ENCODE measurements at places on chromosomes 6 and 20. TPM values are rescaled to one million over a fixed set of nuclear protein-coding genes. Genes with fewer than 3 reads are reported as not detected.
A peak's percentile ranks its signal among the peaks of the same experiment; 100 is the strongest.

DNA sequence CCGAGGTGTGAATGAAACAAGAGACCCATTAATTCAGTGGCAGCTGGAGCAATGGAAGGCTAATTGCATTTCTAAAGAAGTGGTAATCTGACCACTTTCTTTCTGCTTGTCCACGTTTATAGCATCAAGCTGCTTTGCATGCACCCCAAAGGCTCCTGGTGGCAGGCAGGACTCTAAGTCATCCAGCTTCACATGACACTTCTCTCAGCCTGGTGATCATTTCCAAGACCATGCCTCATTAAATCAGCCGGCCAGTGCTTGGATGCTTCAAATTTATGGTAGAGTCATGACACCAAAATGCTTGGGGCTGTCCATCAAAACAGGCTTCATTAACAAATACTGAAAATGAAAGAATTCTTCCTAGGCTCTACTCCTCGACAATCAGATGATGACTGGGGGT is 614.9 kb downstream of the DOK5 start:
- no peak for DNase-seq

DNA sequence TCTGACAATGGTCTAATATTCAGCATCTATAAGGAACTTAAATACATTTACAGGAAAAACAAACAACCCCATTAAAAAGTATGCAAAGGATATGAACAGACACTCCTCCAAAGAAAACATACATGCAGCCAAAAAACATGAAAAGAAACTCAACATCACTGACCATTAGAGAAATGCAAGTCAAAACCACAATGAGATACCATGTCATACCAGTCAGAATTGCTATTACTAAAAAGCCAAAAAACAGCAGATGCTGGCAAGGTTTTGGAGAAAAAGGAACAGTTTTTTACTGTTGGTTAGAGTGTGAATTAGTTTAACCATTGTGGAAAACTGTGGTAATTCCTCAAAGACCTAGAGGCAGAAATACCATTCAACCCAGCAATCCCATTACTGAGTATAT is 339.0 kb upstream of the ADGRB3 start:
- peak; percentile 43 for DNase-seq

GRCh38 chr20:24017458-24017755 is 28.8 kb upstream of the GGTLC1 start:
- no peak for DNase-seq

DNA sequence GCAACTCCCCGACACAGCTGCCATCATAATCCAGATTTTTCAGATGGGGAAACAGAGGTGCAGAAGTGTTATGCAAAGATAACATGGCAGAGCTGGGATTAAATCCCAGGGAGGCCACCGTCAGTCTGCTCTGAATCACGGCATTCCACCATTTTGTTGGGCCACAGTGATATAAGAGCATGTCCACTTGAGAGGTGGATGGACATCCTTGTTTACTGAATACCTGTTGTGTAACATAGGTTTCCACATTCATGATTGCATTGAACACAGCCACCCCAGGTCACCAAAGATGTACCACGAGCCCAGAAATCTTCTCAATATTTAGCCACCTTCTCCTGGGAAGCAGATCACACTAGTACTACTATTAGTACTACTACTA is 191.5 kb downstream of the LRFN2 start:
- no peak for DNase-seq

- DNase-seq, result no peak
Observed at GRCh38 chr6:148389086-148389485, 46.4 kb downstream of the SASH1 start.

The WFDC5 gene
- not detected for total RNA-seq

DNA sequence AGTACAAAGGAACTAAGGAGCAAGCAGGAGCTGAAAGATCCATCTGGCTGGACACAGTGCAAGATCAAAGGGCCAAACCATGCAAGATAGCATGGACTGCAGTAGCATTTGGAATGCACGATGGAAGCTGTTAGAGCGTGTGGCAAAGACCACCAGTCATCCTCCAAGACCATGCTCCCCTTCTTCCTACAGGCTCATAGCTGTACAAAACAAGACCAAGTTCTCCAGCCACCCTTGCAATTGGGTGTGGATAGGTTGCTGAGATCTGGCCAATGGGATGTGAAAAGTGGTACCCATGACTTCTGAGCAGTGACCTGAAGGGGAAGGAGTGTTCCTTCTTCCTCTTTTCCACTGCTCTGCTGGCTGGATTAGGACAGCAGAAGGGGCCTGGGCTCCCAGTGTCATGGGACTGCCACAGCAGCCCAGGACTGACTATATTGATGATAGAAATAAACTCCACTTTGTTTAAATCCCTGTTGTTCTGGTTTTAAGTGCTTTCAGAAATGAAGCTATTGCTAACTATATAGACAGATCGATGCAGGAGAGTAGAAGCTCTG is 64.9 kb downstream of the SLC22A23 start:
- DNase-seq, result no peak

- DNase-seq, result no peak
Observed at GRCh38 chr20:33789858-33790182, 21.3 kb upstream of the CHMP4B start.

- no peak for DNase-seq
Observed at GRCh38 chr20:63132131-63132714, 83.7 kb downstream of the YTHDF1 start.

- peak; percentile 82 for DNase-seq
Observed at GRCh38 chr6:140566781-140567277, 1192.4 kb upstream of the CITED2 start.
